Vagina (tissue), 2 donors: ENCODE measurements at places on chromosomes 7 and 10.

DNA sequence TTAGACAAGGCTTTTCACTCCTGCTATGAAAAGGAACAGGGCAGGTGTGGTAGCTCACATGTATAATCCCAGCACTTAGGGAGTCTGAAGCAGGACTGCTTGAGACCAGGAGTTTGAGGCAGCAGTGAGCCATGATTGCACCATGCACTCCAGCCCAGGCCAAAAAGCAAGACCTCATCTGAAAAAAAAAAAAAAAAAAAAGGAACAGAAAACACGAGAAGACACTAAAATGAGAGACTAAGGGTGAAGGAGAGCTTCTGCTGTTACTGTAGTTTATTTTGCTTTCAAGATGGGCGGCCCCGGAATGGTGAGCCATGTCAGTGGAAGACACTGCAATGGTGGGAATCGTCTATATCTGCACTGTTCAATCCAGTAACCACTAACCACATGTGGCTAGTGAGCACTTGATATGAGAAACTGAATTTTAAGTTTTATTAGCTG lies 9.9 kb downstream of the PIP4K2A start:
- no peak for DNase-seq

GRCh38 chr10:70564901-70565351 lies 37.6 kb downstream of the PRF1 start:
- no peak for DNase-seq

DNA sequence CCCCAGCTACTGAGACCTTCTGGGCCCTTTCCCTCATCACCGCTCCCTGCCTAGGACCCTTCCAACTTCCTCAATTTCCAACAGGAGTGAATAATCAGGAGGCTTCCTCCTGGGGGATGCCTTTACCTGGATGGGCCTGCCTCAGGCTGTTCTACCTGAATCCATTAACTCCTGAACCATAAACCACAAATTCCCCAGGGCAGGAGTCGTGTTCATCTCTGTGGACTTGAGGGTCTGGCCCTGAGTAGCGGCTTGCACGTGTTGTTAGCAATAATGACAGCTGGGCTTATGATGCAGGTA lies 105.1 kb upstream of the GPR26 start:
- peak; percentile 67 for DNase-seq

GRCh38 chr7:128443831-128444600 lies 11.7 kb upstream of the HILPDA start:
- no peak for DNase-seq

DNA sequence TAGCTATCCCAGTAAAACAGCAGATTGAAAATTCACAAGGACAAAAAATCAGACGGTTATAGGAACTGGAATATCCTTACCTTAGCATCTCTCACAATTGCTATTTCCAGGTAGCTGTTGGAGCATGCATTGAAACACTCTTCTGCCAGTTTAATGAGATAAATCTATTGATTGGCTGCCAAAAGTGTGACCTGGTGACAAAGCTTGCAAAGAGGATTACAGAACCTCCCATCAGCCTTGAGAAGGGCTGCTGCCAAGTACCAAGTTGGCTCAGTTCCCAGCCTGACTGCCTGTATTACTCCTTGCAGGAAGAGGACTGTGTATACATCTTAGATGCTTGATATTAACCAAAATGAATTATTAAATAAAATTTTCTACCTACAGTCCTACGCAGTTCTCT lies 5.1 kb downstream of the PRLHR start:
- no peak for DNase-seq

GRCh38 chr7:16123117-16123770 lies 298.1 kb downstream of the CRPPA start:
- no peak for DNase-seq

- no peak for DNase-seq
Measured at GRCh38 chr10:70343712-70344111, 38.7 kb downstream of the LRRC20 start.

- DNase-seq = no peak
Measured at GRCh38 chr7:101858437-101859385, 41.3 kb downstream of the CUX1 start.

- no peak for DNase-seq
Measured at GRCh38 chr10:68099736-68100135, 9.6 kb upstream of the MYPN start.

DNA sequence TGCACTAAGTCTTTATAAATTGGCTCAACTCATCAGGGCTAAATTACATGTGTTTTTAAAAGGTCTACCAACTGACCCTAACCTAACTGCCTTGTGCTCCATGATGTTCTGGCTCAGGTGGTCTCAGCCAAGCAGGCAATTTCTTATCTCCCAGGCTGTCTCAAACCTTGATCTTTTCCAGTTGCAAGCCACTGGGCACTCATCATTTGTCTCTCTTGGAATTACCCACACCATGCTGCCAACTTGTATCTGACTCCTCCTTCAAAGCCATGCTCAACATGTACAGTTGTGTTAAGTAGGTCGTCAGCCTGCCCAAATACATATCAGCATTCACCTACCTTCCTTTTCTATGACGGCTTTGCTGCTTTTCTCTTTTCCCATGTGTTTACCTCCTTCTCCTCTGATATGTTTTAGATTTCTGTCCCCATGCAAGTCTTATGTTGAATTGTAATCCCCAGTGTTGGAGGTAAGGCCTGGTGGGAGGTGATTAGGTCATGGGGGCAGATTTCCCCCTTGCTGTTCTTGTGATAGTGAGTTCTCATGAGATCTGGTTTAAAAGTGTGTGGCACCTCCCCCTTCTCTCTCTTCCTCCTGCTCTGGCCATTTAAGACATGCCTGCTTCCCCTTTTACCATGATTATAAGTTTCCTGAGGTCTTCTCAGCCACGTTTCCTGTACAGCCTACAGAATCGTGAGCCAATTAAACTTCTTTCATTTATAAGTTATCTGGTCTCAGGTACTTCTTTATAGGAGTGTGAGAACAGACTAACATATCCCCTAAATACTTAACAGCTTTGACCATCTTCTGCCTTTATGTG lies 130.0 kb downstream of the ELAPOR2 start:
- DNase-seq = no peak

DNA sequence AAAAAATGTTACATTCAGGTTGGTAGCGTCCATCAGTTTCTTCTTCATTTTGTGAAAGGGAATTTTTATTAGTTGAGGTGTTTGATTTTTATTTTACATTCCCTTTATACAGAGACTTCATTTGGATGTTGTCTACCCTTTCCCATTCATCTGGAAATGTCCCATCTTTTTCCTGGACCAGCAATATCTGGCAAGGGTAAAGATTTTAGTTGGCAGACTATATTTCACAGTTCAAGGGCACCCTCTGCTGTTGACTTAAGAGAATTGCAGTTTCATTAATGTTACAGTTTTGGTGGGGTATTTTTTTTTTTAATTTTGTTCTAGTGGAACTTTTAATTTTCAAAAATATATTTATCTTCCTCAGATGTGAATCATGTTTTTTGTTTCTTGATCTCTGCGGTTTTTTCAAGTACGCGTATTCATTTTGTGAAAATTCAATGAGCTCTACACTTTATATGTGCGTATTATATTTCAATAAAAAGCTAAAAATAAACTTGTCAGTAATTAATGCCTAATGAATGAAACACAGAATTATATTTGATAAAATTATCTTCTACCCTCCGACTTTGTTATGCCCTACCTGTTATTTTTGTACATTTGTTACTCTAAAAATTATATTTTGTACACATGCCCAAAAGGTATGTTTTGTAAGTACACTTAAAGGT lies 97.9 kb upstream of the KLF14 start:
- no peak for DNase-seq

GRCh38 chr7:131655866-131656265 lies 99.4 kb upstream of the PODXL start:
- DNase-seq = no peak

DNA sequence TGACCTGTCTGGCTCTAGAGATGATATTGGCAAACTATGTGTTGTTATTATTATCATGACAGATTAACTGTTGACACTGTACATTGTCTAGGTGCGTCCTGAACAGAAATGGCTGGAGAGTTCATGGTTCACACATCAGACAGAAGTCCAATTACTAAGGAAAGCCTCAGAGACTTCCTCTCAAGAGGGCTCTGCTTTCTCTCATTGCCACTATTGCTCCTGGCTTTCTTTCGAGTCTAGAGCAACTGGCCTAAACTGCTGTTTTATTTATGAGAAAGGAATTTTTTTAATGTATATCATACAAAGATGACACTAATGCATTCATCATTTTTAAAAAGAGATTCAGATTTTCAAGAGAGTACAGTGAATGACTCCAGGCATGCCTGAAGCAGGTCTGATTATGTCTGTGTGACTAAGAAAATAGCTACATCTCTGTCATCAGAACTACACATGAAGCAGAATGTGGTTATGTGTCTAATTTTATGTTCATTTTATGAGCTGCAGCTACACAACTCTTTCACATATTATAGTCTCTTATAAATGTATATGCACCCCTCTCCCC lies 30.4 kb downstream of the NRCAM start:
- no peak for DNase-seq

- DNase-seq = no peak
Measured at GRCh38 chr7:20450536-20450935, 119.8 kb downstream of the ITGB8 start.
